Renal pelvis (tissue), 12 donors: ENCODE measurements at places on chromosomes 11 and 22. TPM values are rescaled to one million over a fixed set of nuclear protein-coding genes. Genes with fewer than 3 reads are reported as not detected.

DNA sequence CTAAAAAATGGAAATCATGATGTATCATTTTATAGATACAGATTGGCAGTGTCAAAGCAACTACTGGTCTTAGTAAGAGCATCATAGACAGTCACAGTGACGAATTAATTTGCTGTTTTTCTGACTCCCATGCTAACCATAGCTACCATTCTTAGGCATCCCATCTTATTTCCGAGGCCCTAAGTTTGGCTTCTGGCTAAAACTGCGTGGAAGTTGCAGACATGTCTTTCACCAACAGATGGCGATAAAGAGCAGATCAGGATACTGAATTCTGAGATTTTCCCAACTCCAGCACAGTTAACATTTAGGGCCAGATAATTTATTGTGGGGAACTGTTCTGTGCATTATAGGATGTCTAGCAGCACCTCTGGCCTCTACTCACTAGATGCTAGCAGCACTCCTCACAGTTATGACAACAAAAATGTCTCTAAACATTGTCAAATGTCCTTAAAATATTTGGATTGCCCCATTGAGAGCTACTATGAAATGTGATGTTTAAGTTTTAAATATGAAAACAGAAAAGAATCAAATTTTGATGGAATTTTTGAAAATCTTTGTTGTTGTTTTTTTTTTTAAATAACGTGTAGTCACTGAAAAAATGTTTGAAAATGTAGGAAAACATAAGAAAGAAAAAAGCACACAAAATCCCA, 16.3 kb downstream of the OR2AG2 start:
- DNase-seq = peak; percentile 38

DNA sequence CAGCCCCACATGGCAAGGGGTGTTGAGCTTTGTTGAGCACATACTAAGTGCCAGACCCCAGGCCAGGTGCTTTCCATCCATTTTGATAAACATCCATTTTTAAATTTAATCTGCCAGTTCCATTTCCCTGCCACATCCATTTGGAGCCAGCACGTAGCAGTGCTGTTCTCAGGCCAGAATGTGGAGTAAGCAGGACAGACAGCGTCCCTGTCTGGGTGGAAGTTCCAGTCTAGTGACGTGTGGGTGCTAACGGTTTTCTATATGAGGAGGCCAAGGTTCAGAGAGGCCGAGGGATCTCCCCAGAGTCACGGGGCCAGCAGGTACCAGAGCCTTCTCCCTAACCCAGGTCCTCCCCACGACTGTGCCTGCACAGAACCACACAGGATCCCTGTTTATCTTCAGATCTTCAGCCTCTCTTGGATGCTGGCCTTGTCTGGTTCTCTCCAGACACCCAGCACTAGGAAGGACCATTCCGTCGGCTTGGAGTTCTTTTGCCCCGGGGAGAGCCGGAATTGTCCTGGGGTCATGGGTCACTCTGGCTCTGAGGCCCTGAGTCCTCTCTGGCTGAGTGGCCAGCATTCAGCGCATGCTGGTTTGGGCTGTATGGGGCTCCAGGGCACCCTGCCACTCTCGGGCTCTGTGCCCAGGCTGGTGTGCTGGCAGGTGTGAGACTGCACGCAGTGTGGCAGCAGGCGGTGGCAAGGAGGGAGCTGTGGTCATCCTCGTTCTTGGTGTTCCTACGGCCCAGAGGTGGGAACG, 63.6 kb upstream of the PPARA start:
- DNase-seq = no peak

- DNase-seq = no peak
Measured at GRCh38 chr22:18048441-18048898, 24.1 kb upstream of the MICAL3 start.

DNA sequence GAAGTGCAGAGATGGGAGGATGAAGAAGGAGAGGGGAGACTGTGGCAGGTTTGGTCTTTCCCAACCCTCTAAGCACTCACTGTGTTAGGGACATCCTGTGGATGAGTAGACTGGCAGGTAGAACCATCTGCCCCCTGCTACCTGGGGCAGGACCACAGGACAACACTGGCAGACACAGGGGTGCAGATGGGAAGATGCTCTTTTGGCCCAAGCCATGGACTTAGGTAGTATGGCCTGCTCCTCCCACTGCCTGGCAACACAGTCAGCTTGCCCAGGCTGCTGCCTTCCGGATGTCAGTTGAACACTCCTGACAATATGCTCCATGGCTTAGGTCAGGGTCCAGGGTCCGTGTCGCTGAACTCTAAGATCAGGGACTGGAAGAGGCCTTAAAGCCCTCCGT, 140.7 kb upstream of the NAV2 start:
- no peak for DNase-seq

The CAPN1 gene
- 109 TPM for polyA plus RNA-seq

The TTC36 gene
- 2.6 TPM for polyA plus RNA-seq

The POU2AF3 gene
- 9.0 TPM for polyA plus RNA-seq

The SPI1 gene
- 4.6 TPM for polyA plus RNA-seq
